Body of pancreas (tissue), 4 donors: ENCODE measurements at places on chromosomes 6 and 20.

DNA sequence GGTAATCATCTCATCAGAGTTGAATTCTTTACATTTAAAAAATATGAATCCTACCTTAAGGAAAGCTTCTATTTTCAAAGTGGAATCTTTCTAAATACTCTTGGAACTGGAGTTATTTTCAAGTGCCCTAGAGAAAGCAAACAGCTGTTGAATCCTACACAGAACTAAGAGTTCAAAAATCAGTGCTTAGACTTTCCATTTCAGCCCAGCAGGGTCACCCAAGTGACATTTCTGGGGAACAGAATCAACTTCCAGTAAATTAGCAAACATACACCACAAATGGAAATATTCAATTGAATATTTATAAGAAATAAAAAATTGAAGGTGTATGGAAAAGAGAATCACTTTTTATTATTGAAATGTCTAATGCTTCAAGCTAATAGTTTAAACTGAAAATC is 427.7 kb upstream of the NOX3 start:
- no peak for DNase-seq
- H3K36me3 ChIP-seq, result no peaks in the 10 kb centered on the region
- peaks cover 9% of the 10 kb centered on the region for H3K4me1 ChIP-seq

GRCh38 chr20:58893355-58894120 is 41.0 kb downstream of the GNAS start:
- peaks cover 1% of the 10 kb centered on the region for H3K36me3 ChIP-seq
- DNase-seq, result no peak
- H3K4me3 ChIP-seq, result no peak overlapping the region
- no peaks in the 10 kb centered on the region for H3K27me3 ChIP-seq
- H3K4me1 ChIP-seq, result peaks cover 59% of the 10 kb centered on the region

DNA sequence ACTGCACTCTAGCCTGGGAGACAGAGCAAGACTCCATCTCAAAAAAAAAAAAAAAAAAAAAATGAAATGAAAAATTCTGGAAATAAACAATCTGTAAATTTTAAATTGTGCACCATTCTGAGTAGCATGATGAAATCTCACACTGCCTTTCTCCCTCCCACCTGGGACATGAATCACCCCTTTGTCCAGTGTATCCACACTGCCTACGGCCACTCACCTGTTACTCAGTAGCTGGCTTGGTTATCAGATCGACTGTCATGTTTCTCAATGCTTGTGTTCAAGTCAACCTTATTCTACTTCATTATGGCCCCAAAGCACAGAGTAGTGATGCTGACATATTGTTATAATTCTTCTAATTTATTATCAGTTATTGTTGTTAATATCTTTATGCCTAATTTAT is 58.7 kb upstream of the MTHFD1L start:
- H3K27ac ChIP-seq, result no peak overlapping the region
- H3K27me3 ChIP-seq, result no peaks in the 10 kb centered on the region
- no peak overlapping the region for H3K4me3 ChIP-seq
- H3K36me3 ChIP-seq, result no peaks in the 10 kb centered on the region

- H3K27me3 ChIP-seq, result no peaks in the 10 kb centered on the region
- H3K27ac ChIP-seq, result no peak overlapping the region
- H3K4me1 ChIP-seq, result no peaks in the 10 kb centered on the region
- no peak for DNase-seq
These were observed 21.2 kb downstream of the THEMIS start for GRCh38 chr6:127879685-127880084.

GRCh38 chr20:20594171-20594530 is 118.3 kb downstream of the RALGAPA2 start:
- H3K27ac ChIP-seq, result no peak overlapping the region
- peaks cover 7% of the 10 kb centered on the region for H3K36me3 ChIP-seq
- no peak overlapping the region for H3K4me3 ChIP-seq
- no peak for DNase-seq
- no peaks in the 10 kb centered on the region for H3K4me1 ChIP-seq
- H3K27me3 ChIP-seq, result no peaks in the 10 kb centered on the region

GRCh38 chr6:40146902-40147301 is 212.6 kb upstream of the MOCS1 start:
- no peak overlapping the region for H3K4me3 ChIP-seq
- H3K4me1 ChIP-seq, result no peaks in the 10 kb centered on the region
- H3K36me3 ChIP-seq, result no peaks in the 10 kb centered on the region

DNA sequence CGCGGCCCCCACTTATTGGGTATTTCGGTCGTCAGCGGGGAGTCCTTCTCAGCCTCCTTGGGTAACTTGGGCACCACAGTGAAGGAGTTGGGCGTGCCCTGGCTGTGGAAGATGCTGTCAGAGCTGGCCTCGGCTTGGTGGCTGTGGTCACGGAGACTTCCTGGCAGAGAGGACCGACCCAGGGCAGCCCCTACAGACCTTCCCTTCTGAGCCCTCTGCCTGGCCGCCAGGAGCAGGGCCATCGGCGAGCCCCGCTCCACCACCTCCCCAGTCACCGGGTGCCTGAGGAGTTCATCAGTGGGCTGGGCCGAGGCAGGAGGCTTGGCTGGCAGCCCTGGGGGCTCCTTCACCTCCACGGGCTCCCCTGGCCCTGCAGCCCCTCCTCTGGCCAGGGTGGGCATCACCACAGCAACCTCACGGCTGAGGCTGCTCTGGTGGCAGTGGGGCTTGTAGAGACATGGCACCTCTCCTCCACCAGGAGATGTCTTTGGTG is 37.2 kb downstream of the C6orf132 start:
- H3K4me1 ChIP-seq, result peaks cover 3% of the 10 kb centered on the region
- no peak overlapping the region for H3K27ac ChIP-seq
- DNase-seq, result no peak
- no peaks in the 10 kb centered on the region for H3K27me3 ChIP-seq
- no peaks in the 10 kb centered on the region for H3K36me3 ChIP-seq

GRCh38 chr6:46651816-46652215 is 802 bp downstream of the CYP39A1 start:
- H3K27ac ChIP-seq, result peak overlapping the region; percentile 86
- H3K27me3 ChIP-seq, result no peaks in the 10 kb centered on the region
- H3K4me3 ChIP-seq, result no peak overlapping the region
- peaks cover 13% of the 10 kb centered on the region for H3K4me1 ChIP-seq

GRCh38 chr6:48714250-48714649 is 603.3 kb upstream of the PTCHD4 start:
- H3K36me3 ChIP-seq, result no peaks in the 10 kb centered on the region
- H3K27me3 ChIP-seq, result no peaks in the 10 kb centered on the region
- no peak for DNase-seq
- no peak overlapping the region for H3K27ac ChIP-seq
- H3K4me1 ChIP-seq, result no peaks in the 10 kb centered on the region

- H3K4me3 ChIP-seq, result no peak within 1 kb of the TSS
- no peaks in the 10 kb centered on the region for H3K27me3 ChIP-seq
- no peaks in the 10 kb centered on the region for H3K36me3 ChIP-seq
- DNase-seq, result peak; percentile 80
- H3K4me1 ChIP-seq, result peaks cover 15% of the 10 kb centered on the region
These were observed at the start of gene PCK1 for GRCh38 chr20:57560554-57561355. PCK1 (plus strand) TSS chr20:57561110; CDS start chr20:57561412, 302 bp downstream.

GRCh38 chr6:82506526-82506925 is 142.9 kb downstream of the TPBG start:
- no peaks in the 10 kb centered on the region for H3K36me3 ChIP-seq
- no peaks in the 10 kb centered on the region for H3K27me3 ChIP-seq
- H3K27ac ChIP-seq, result no peak overlapping the region
- DNase-seq, result no peak
- no peak overlapping the region for H3K4me3 ChIP-seq

GRCh38 chr20:2137552-2138201 is 36.0 kb downstream of the STK35 start:
- no peaks in the 10 kb centered on the region for H3K4me1 ChIP-seq
- H3K27me3 ChIP-seq, result no peaks in the 10 kb centered on the region
- no peak for DNase-seq
- H3K36me3 ChIP-seq, result no peaks in the 10 kb centered on the region
- H3K4me3 ChIP-seq, result no peak overlapping the region
- no peak overlapping the region for H3K27ac ChIP-seq

DNA sequence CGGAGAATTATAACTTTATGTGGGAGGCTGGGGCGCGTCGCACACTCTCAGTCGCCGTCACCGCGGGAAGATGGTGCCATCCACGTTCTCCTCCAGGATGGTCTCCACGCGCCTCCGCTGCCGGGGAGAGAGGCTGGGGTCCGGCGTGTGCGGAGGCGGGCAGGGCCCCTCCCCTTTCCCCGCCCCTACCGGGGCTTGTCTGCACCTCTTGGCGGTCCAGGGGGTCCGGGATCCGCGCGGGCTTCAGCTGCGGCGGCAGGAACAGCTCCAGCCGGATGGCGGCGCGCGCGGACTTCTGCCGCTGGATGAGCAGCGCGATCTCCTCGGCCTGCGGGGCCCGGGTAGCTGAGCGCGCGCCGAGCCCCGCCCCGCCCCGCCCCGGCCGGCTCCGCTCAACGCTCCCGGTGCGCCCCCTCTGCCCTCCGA is 807 bp downstream of the LKAAEAR1 start:
- H3K4me1 ChIP-seq, result peaks cover 32% of the 10 kb centered on the region
- H3K4me3 ChIP-seq, result peak overlapping the region; percentile 56
- H3K36me3 ChIP-seq, result no peaks in the 10 kb centered on the region
- peak; percentile 73 for DNase-seq

- H3K4me1 ChIP-seq, result no peaks in the 10 kb centered on the region
- H3K4me3 ChIP-seq, result no peak overlapping the region
- no peaks in the 10 kb centered on the region for H3K36me3 ChIP-seq
- no peak overlapping the region for H3K27ac ChIP-seq
- no peak for DNase-seq
These were observed 35.6 kb upstream of the RPS6KA2 start for GRCh38 chr6:166662690-166663089.

DNA sequence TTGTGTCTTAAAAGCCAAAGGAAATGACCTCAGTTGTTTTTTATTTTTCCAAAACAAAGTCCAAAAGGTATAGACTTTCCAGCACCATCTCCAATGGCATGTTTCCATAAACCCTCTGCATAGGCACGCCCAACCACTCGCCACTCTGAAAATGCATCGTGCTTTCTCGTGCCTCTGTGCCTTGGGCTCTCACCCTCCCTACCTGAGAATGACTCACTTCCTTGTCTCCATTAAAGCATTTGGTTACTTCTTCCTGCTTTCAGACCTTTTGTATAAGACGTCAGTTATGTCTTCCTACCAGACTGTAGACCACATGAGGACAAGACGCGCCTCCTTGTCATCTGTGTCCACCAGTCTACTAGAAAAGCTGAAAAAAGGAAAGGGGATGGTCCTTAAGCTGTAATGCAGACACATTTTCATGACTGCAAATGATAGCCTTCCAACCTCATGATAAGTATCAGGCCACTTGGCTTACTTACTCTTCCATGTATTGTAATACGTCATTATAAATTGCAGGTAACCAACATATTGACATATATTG is 61.2 kb upstream of the CDYL start:
- no peak overlapping the region for H3K4me3 ChIP-seq
- no peaks in the 10 kb centered on the region for H3K4me1 ChIP-seq
- H3K27ac ChIP-seq, result no peak overlapping the region

GRCh38 chr6:163738725-163739407 is 324.3 kb downstream of the QKI start:
- DNase-seq, result no peak
- no peaks in the 10 kb centered on the region for H3K4me1 ChIP-seq
- H3K27me3 ChIP-seq, result no peaks in the 10 kb centered on the region
- H3K27ac ChIP-seq, result no peak overlapping the region

DNA sequence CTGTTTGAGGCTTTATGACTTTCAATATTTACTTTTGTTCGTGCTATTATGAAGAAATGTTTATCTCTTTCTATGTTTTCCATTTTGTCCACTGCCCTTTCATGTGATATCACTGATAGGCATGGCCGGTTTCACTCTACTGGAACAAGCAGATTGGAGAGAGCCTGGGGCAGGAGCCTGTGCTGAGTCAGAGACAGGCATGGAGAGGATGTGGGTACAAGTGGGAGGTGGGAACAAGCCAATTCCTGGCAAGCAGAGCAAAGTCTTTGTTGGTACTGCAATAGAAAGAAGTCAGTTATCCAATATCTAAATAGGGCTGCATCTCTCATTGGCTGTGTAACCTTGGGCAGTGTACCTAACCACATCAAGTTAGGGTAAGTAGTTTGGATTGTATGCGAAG is 545.6 kb upstream of the MAP3K7 start:
- DNase-seq, result no peak
- no peak overlapping the region for H3K27ac ChIP-seq
- no peaks in the 10 kb centered on the region for H3K4me1 ChIP-seq
- no peaks in the 10 kb centered on the region for H3K36me3 ChIP-seq

- DNase-seq, result no peak
- no peak overlapping the region for H3K4me3 ChIP-seq
- no peaks in the 10 kb centered on the region for H3K4me1 ChIP-seq
- H3K36me3 ChIP-seq, result no peaks in the 10 kb centered on the region
- no peak overlapping the region for H3K27ac ChIP-seq
These were observed 29.2 kb downstream of the C6orf58 start for GRCh38 chr6:127606131-127606562.

GRCh38 chr20:37984018-37984785 is 49.1 kb downstream of the TTI1 start:
- H3K4me1 ChIP-seq, result peaks cover 35% of the 10 kb centered on the region
- H3K27me3 ChIP-seq, result no peaks in the 10 kb centered on the region
- H3K4me3 ChIP-seq, result no peak overlapping the region
- H3K36me3 ChIP-seq, result no peaks in the 10 kb centered on the region
- H3K27ac ChIP-seq, result no peak overlapping the region

DNA sequence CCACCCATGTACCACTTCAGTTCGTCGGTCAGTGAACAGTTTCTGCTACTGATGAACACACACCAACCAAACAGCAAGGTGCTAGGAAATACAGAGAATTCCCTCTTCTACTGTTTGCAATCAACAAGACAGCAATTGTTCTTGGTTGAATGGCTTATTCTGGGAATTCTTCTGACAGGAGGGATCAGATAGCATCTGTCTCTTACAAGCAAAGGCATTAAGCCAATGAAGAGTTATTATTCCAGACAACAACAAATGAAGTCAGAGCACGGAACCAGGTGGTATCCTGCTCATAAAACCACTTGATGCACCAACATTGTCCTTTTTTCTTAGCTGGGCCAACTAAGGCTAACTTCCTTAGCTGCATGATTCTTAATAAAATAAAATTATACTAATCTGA is 37.8 kb downstream of the PTPRK start:
- H3K27me3 ChIP-seq, result no peaks in the 10 kb centered on the region
- H3K4me3 ChIP-seq, result no peak overlapping the region
- DNase-seq, result no peak
- H3K36me3 ChIP-seq, result peaks cover 2% of the 10 kb centered on the region

DNA sequence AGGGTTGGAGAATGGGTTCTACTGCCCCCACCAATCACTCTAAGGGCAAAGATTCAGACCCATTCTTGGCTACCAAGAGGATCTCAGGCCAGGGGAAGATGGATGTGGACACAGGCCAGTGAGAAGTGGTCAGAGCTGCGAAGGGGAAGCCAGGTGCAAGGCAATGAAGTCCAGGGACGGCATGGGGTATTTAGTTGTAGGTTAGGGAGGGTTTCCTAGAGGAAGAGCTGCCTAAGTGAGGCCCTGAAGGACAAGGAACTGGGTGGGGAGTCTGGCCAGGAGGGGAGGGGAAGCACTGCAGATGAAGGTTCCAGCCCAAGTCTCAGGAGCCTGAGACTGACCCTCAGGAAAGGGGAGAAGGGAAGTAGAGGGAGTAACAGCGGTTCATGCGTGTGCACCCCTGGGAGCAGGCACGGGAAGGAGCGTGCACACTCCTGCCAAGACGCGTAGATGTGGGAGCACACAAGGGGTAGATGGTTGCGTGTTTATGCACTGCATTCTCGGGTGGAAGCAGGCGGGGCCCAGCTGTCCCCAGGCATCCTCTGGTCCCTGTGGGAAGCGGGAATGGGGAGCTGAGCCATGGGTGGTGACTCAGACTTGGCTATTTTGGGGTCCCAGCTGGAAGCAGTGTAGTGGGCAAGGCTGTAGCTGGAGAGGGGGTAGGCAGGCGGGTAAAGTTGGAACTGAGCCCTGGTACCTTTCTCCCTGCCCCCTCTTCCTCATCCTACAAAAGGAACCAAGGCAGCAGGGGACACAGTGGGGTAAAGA is 3.3 kb downstream of the ACTL10 start:
- H3K27ac ChIP-seq, result no peak overlapping the region
- DNase-seq, result no peak
- H3K36me3 ChIP-seq, result peaks cover 3% of the 10 kb centered on the region
- H3K27me3 ChIP-seq, result no peaks in the 10 kb centered on the region
- H3K4me3 ChIP-seq, result no peak overlapping the region
